ENCODE measurements at places on chromosomes 6 and 20. TPM values are rescaled to one million over a fixed set of nuclear protein-coding genes. Genes with fewer than 3 reads are reported as not detected.

Gene ARMC12
- total RNA-seq: 1.5 TPM

Gene SLC22A23
- total RNA-seq: 0.90 TPM

Gene ECI2
- 43.3 TPM for total RNA-seq

DNA sequence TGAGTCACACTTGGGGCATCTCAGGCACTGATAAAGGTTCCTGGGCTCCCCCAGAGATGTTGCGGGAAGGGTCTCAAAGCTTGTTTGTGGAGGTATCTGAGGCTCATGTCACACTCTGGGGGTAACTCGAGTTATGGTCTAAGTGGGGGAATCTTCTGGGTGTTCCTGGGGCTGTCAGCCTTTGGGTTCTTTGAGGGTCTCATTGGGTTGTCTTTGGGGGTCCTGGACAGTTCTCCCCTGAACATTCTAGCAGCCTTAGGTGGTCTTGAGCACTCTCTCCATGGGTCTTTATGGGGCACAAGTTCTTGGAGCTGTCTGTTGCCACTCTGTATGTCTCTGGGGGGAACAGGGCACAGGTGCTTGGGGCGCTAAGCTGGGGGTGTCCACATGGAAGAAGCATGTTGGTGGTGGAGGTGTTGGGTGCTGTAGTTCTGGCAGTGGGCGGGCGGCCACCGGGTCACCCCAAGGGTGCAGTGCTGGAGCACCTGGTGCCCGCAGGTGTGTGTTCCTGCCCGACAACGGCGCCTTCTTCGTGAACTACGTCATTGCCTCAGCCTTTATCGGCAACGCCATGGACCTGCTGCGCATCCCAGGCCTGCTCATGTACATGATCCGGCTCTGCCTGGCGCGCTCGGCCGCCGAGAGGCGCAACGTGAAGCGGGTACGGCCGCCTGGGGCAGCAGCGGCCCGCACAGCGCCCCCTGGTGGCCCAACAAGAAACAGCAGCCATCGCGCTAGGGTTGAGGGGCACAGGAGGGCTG lies 7.1 kb upstream of the CAPN11 start:
- peaks cover 7% of the 10 kb centered on the region for H3K36me3 ChIP-seq
- H3K27me3 ChIP-seq: no peaks in the 10 kb centered on the region
- DNase-seq: peak; percentile 85
- no peak overlapping the region for H3K27ac ChIP-seq
- H3K4me3 ChIP-seq: no peak overlapping the region

GRCh38 chr6:128070406-128070805 lies 169.5 kb upstream of the THEMIS start:
- H3K36me3 ChIP-seq: no peaks in the 10 kb centered on the region
- H3K4me3 ChIP-seq: no peak overlapping the region
- DNase-seq: no peak
- no peaks in the 10 kb centered on the region for H3K27me3 ChIP-seq
- peaks cover 6% of the 10 kb centered on the region for H3K4me1 ChIP-seq
- H3K27ac ChIP-seq: no peak overlapping the region

Gene XKR7
- total RNA-seq: not detected

Gene ZSWIM3
- 4.7 TPM for total RNA-seq

DNA sequence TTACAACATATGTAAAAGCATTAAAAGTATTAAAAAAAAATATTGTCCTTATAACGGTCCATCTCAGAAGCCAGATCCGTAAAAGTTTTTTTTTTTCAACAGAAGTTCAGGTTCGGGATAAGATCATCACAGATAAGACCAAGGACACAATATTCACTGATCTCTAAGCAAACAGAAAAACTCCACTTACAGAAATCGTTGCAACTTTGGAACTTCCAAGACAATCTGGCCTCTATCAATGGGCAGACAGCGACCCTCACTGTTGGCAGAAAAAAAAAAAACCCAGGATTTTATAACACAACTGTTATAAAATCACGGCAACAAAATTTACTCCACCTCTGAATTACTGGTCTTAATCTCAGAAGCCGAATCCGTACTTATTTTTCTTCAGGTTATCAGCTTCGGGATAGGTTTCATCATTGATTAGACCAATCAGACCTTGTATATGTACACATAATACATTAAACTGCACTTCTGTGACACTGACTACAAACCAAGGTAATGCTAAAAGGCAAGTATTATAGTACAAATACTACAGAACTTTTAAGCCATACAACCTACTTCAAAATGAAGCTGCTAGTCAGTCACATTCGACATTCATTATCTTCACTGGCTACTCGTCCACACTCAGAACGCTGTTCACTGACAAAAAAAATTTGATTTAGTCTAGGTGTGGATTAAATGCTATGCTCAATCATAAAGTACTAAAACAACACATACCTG lies 34.7 kb upstream of the SYNCRIP start:
- H3K4me3 ChIP-seq: peak overlapping the region; percentile 95
- peak overlapping the region; percentile 90 for H3K27ac ChIP-seq
- peaks cover 48% of the 10 kb centered on the region for H3K4me1 ChIP-seq
- H3K36me3 ChIP-seq: peaks cover 67% of the 10 kb centered on the region
- H3K27me3 ChIP-seq: no peaks in the 10 kb centered on the region

Gene ULBP2
- 0.90 TPM for total RNA-seq

DNA sequence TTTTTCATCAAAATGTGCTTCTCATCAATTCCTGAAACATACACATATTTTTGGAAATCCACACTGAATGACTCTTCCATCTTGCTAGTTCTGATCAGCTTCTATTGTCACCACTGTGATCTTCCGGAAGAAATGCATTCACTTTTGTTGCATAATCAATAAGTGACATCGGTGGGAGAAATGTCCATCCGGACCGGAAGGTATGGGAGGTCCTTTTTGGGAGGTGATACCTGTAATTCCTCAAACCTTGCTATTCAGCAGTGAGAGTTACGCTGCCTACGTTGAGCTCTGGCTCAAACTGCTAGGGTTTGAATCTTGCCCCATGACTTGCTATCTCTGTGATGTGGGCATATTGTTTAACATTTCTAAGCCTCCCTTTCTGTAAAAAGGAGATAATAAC lies 16.6 kb upstream of the TFB1M start:
- peaks cover 26% of the 10 kb centered on the region for H3K4me1 ChIP-seq
- no peak for DNase-seq
- no peak overlapping the region for H3K4me3 ChIP-seq
- H3K27ac ChIP-seq: no peak overlapping the region
- no peaks in the 10 kb centered on the region for H3K36me3 ChIP-seq

- H3K27ac ChIP-seq: no peak overlapping the region
- no peak for DNase-seq
- H3K36me3 ChIP-seq: no peaks in the 10 kb centered on the region
- peaks cover 8% of the 10 kb centered on the region for H3K27me3 ChIP-seq
- no peaks in the 10 kb centered on the region for H3K4me1 ChIP-seq
Measured at GRCh38 chr6:84269947-84270733, 42.7 kb upstream of the CEP162 start.

DNA sequence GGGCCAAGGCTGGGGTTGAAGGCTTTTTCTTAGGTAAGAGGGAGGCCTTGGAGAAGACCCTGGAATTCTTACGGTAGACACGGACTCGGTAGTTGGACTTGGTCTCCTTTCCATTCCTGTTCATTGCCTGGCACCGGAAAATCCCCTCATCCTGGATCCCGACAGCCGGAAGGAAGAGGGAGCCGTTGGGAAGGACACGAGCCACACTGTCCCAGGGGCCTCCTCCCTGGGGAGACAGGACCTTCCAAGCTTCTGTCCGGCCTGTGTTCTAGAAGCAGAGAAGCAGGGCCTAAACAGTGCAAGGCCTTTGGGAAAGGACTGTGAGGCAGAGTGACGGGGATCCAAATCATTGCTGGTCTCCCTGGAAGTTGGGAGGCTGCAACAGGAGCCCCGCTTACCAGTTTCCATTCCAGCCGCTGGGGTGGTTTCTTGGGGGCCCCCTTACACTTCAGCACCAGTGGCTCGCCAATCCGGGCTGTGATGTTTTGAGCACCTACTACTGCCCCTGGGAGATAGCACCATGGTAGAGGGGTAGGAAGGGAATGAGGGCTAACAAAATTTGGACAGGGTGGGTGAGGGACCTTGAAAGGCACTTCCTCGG lies 470 bp downstream of the AGER start:
- peaks cover 75% of the 10 kb centered on the region for H3K4me1 ChIP-seq
- peaks cover 53% of the 10 kb centered on the region for H3K36me3 ChIP-seq
- no peak for DNase-seq
- H3K4me3 ChIP-seq: no peak overlapping the region

Gene FAM217A
- total RNA-seq: not detected

- H3K27ac ChIP-seq: no peak overlapping the region
- peaks cover 2% of the 10 kb centered on the region for H3K4me1 ChIP-seq
- H3K36me3 ChIP-seq: no peaks in the 10 kb centered on the region
- H3K4me3 ChIP-seq: no peak overlapping the region
Measured at GRCh38 chr6:44020148-44020547, 107.1 kb downstream of the MRPL14 start.

DNA sequence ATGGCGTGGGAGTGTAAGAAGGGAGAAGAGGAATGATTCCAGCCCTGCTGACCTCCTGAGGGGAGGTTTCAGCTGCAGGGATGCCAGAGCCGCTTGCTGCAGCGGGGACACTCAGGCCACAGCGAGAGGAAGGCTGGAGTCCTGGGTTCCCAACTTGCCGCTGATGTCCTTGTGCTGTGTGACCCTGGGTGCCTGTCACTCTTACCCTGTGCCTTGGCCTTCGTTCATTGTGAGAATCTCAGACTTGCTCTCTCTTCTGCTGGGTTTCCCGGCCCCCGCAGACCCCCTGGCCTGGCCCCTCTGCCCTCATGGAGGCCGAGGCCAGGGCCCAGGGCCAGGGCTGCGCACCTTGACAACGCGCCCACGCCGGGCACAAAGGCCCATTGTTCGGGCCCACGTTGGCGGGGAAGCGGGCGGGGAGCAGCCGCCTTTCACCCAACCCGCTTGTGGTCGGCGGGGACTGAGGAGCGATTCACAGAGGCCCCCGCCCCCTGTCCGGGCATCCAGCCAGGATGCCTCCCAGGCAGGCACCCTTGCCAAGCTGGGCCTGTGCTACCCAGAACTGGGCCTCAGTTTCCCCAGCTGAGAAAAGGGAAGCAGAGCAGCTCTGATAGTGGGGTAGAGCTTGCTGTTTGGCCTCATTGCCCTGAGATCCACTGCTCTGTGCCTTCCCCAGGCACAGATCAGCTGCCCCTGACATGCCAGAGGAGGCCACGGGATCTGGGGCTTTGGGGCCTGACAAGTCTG lies 52.4 kb downstream of the CEBPB start:
- peaks cover 3% of the 10 kb centered on the region for H3K27me3 ChIP-seq
- H3K4me1 ChIP-seq: no peaks in the 10 kb centered on the region
- H3K36me3 ChIP-seq: no peaks in the 10 kb centered on the region
- H3K4me3 ChIP-seq: no peak overlapping the region
- H3K27ac ChIP-seq: no peak overlapping the region
- DNase-seq: no peak
